ENCODE measurements at places on chromosomes 4 and X.

GRCh38 chr4:20418861-20419451 is 167.3 kb downstream of the SLIT2 start:
- DNase-seq, result peak; percentile 29

- DNase-seq, result peak; percentile 35
These were observed 88.4 kb downstream of the GPR143 start for GRCh38 chrX:9677098-9677739.

GRCh38 chr4:38092701-38093100 is 132.5 kb downstream of the PTTG2 start:
- no peak for DNase-seq

- DNase-seq, result no peak
These were observed 73.9 kb downstream of the REPS2 start for GRCh38 chrX:17020356-17020755.

DNA sequence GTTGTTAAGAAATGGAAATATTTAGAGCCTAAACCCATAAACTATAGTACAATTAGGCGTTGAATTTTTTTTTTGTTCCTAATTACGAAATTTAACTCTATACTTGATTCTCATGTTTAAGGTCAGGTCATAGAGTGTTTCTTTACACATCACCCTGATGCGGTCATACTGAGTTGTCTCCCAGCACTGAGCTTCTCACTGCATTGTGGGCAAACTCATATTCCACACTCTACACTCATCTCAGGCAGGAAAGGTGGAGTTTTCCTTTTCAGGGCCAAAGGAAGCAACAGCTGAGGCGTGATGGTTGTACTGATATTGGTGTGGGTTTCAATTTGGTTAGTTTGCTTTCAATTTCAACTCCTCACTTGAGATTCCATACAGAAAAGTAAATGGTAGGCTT is 75.4 kb downstream of the FAT4 start:
- DNase-seq, result no peak

- DNase-seq, result peak; percentile 43
These were observed 126.0 kb upstream of the ENPP6 start for GRCh38 chr4:184343502-184344177.

DNA sequence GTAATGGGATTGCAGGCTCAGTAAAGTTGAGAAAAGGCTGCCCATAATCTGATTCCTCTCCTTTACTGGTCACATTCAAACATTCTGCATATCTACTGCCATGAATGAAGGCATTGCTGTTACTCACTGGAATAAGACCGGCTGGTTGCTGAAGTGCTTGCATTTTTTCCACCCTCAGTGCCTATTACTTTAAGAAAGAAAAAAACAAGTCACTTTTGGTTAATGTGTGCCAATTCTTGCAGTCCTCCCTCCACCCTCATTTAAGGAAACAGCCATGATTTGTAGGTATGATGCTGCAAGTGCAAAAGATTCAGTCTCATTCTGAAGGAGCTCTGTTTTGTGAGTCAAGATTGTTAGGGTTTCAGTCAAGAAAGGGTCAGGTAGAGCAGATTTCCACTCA is 94.9 kb downstream of the EMCN start:
- no peak for DNase-seq

DNA sequence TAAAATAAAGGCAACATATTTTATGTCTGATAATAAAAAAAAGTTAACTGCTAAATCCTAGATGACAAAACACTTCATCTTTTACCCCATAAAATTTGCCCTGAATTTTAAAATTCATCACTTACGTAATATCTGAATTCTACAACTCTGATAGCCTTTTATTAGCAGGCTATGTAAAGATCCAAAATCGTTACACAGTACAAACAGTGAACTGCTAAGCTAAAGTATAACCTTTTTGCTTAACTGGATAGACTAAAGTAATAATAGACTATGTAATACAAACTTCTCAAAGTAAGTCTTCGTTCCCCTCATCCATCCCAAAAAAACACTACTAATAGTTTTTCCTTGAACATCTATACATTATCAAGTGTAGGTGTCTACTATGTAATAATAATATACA is 49.1 kb downstream of the SH3RF1 start:
- no peak for DNase-seq

- DNase-seq, result no peak
These were observed 168.8 kb downstream of the ATRX start for GRCh38 chrX:77617206-77617605.

- DNase-seq, result no peak
These were observed 1.8 kb downstream of the IL1RAPL1 start for GRCh38 chrX:28589046-28589445.

- no peak for DNase-seq
These were observed 80.7 kb upstream of the PSAPL1 start for GRCh38 chr4:7515390-7515902.

Data from NCI-H2029 treated with DMSO at 0.1 percent for 48 hours (cell line).